Large intestine (tissue), 12 donors: ENCODE measurements at places on chromosomes 4 and X.

DNA sequence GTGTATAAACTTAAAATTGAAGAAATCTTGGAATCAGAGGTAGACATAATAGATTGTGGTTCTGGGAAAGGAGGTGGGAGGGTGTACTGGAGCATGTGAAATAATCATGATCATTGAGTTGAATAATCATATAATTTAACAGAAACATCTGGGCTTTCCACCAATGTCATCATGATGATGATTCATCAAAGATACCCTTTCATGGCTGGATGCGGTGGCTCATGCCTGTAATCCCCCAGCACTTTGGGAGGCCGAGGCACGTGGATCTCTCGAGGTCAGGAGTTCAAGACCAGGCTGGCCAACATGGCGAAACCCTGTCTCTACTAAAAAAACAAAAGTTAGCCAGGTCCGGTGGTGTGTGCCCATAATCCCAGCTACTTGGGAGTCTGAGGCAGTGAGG is 6.7 kb upstream of the RUFY3 start:
- DNase-seq = no peak

GRCh38 chr4:148854203-148854602 is 412.0 kb upstream of the NR3C2 start:
- no peak for DNase-seq

- no peak for DNase-seq
These were observed 87.7 kb upstream of the MAGEA4 start for GRCh38 chrX:151825007-151825406.

- DNase-seq = peak; percentile 62
These were observed 179.0 kb upstream of the RASGEF1B start for GRCh38 chr4:81650606-81651242.

- no peak for DNase-seq
These were observed 78.4 kb downstream of the DRD5 start for GRCh38 chr4:9859810-9860209.

DNA sequence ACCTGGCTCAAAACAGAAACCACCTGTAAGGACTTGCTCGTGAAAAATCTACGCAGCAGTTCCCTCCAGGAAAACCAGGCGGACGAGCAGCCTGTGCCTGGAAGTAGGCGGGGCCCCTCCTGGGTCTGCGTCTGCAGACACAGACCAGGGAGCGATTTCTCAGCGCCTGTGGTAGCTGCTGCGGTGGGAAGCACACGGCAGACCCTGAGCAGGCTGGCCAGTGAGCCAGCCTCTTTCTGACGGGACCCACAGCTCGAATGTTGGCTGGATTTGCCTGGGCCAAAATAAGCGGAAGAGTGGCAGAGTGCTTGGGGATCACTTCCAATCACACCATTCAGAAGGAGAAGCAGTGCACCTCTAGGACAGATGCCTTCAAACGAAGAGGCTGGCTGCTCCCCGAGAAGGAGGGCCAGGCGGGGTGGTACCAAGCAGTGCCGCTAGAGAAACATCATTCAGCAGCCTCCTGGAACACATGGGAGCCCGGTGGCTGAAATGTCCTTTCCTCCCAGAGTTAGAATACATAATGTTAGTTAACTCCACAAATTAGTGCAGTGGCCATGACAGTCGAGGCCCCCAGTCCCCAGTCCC is 85.9 kb downstream of the GATB start:
- peak; percentile 76 for DNase-seq

DNA sequence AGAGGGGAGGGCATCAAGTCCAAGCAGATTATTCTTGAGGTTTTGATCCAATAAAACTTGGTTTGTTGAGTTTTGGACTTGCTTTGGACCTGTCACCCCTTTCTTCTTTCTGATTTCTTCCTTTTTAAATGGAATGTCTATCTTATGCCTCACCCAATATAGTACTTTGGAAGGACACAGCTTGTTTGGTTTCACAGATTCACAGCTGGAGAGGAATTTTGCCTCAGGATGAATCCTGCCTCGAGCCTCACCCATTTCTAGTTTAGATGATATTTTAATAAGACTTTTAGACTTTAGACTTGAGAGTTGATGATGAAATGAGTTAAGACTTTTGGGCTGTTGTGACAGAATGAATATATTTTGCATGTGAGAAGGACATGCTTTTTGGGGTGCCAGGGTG is 136.9 kb upstream of the PDE5A start:
- DNase-seq = no peak

- DNase-seq = peak; percentile 34
These were observed 1.4 kb downstream of the CCNI start for GRCh38 chr4:77074381-77074831.

DNA sequence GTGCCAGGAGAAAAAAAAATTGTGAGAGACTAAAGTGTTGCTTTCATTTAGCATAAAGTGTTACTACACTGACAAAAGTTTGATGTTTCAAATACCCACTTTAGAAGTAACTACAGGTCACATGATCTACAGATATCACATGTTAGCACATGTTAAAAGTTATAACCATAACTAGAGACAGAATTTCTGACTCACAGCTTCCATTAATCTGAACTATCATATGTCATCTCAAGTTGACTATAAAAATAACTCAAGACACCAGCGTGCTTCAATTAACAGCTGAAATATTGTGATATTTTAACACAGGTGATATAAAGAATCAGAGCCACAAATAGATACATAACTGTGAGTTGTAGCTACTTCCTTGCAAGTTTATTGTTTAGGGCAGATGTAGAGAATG is 591.5 kb upstream of the PITX2 start:
- DNase-seq = no peak

- no peak for DNase-seq
These were observed 26.7 kb downstream of the FAM156B start for GRCh38 chrX:52923781-52924241.

DNA sequence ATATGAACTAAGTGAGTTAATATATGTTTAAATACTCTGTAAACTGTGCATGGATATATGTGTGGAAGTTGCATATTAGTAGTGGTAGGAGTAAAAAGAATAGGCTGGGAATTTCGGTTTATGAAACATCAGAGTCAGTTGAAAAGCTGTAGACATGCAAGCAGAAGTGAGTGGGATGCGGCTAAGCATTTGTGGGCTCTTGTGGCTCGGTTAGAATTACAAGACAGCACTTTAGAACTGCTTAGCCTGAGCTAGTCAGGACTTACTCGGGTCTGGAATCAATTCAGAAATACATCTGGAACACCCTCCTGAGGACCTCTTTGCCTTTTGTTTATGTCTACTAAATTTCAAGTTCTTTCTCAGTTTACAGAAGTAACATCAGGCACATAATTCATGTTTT is 93.6 kb downstream of the AFF2 start:
- no peak for DNase-seq

DNA sequence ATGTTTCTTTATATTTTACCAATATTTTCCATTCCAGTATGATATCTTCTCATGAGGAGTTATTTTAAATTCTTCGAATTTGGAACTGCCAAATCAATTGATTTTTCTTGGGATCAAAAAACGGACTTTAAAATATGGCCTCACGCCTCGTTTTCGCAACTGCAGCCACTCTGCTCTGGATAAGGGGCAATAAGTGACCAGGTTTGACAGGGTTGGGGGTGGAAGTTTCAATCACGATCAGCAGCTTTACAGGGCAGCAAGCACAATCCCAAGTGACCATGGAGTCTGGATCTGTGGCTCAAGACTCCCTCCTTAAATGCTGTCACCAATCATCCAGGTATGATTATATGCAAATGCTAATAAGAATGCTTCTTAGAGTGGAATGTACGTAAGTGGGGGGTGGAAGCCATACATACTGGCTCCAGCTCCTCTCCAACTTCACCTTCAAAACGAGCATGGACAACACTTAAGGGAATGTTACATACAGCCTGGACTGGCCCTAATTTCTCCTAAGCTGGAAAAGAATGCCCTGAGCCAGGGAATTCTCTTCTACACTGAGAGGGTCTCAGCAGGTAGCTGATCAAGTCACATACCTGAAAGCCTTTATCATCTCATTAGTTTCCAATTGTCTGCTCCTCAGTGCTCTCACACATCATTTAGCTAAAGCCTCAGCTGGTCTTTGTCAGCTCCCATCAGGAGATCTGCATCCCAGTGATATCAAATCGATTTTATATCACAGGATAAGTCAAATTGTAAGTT is 176.9 kb upstream of the DCAF8L1 start:
- no peak for DNase-seq

GRCh38 chr4:54568184-54568583 is 89.6 kb upstream of the KIT start:
- no peak for DNase-seq

DNA sequence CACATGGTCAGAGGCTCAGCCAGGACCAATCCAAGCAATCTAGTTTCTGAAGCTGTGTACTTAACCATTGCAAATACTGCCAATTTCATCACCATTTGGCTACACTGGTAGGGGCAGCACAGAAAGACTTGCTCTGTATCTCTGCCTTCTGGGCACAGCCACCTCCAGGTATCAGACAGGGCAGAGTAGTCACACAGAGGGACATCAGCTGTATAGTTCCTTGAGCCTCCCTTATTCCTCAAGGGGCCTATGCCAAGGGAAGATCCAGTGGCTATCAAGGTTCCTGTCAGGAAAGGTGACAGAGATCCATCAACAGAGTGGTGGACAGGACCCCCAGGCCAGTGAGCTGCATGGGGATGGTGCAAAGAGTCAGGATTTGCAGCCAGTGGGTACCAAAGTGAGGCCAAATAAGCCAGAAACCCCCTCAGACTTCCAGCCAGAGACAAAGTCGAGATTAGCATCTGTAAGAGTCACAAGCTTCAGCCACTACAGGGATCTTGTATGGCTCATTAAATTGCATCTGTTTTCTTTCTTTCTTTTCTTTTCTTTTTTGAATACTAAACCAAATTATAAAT is 381.6 kb upstream of the CPEB2 start:
- DNase-seq = no peak

DNA sequence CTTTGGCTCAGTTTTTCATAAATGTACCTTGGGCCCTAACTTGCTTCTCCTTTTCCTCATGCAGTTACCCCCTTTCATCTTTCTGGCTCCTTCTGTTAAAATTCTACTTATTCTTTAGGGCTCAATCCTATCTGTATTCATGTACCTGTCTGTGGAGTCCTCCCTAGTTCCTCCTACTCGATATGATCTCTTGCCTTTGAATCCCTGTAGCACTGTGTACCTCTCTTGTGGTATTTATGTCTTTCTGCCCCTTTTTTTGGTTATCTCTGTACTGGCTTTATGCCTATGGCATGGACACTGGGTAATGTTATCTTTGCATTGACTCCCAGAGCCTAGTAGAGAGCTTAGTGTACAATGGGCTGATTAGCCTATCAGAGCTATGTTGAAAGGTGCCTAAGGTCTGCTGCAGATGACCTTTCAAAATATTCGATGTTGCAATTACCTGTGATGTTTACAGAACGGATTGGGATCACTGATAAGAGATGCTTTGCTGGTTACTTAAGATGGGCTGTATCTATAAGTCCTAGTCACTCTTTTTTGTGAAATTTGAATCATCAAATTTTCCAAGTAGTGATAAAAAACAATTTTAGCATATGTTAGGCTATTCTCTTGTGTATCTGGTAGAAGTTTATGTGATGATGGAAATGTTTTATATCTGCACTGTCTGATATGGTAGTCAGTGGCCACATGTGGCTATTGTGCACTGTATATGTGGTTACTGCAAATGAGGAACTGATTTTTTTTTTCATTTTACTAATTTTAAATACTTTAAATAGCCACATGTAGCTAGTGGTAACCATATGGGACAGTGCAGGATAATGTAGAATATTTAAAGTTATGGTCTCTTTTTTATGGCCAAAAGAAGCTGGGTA is 33.5 kb downstream of the TMEM164 start:
- no peak for DNase-seq

- peak; percentile 1 for DNase-seq
These were observed at the start of gene KLHL4 for GRCh38 chrX:87517571-87518141. Gene KLHL4 (plus strand): TSS chrX:87517802. CDS start chrX:87517894, 92 bp downstream.

DNA sequence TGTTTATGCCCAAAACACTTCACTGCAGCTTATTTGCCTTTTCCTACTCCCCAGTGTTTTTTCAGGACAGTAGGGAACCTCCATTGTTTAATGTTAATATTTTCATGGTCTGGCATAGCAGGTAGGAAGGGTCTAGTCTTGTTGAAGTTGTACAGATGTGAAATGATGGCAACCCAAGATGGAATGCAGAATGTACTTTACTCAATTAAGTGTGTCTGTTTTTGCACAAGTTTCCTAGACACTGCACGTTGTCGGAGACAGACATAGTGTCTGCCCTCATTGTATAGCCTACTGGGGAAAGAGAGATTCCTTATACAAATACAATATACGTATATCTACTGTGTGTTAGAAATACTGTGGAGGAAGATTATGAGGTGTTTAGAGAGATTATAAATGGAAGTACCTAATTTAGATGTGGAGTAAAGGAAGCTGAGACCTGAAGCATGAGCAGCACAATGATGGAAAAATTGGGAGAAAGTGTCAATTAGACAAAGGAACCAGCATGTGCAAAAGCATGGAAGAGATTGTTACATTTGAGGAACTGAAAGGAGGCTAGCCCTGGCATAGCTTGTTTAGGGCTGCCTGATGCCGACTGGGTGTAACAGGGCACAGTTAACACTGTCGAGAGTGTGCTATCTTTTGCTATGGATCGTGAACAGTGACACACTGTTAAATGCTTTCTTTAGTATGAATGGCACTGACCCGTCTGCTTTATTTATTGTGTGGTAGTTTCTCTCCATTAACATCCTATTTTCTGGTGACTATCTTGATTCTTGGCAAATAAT is 18.4 kb downstream of the CPEB2 start:
- no peak for DNase-seq

DNA sequence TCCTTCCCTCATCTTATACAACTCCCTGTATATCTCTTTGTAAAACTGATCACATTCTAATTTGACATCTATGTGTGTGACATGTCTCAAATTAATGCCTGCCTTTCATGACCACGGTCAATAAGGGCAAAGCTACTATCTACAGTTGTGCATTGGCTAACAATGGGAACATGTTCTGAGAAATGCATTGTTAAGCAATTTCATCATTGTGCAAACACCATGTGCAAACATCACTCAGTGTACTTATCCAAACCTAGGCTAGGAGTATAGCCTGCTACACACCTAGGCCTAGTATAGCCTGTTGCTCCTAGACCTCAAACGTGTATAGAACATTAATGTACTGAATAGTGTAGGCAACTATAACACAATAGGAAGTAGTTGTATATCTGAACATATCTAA is 95.0 kb downstream of the BANK1 start:
- peak; percentile 3 for DNase-seq

DNA sequence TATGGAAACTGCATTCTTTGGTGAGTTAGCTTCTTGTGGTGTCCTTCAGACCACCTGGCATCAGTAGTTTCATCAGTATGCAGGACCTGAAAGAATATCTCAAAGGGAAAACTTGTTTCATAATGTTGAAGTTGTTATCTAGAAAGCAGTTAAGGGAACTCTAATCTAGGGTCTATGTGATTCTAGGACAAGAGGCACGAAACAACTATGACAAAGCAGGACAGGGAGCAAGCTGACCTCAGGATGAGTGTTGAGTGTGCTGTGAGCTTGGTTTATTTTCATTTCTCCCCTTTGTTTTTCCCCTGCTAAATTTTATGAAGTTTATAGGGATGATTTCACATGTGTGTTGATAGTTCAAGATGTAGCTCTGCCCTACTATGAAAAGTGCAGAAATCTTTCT is 65.7 kb downstream of the MXRA5 start:
- no peak for DNase-seq

DNA sequence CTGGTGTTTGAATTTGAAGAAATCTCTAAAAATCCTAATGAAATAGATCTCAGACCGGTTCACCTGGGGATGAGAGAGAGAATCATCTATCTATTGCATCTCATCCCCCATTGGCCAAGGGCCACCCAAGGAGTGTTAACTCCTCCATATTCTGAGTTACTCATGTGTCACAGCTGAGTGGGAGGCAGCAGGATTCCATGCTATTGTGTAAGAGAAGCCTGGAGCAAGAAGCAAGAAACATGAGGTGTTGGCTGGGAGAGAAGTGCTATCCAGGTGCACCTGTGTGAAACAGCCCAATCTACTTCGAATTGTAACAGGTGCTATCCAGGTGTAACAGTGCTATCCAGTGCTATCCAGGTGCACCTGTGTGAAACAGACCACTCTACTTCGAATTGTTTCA is 150.3 kb upstream of the MAOA start:
- no peak for DNase-seq
